NCI-H2171 (cell line): ENCODE measurements at places on chromosomes 16 and 17.

DNA sequence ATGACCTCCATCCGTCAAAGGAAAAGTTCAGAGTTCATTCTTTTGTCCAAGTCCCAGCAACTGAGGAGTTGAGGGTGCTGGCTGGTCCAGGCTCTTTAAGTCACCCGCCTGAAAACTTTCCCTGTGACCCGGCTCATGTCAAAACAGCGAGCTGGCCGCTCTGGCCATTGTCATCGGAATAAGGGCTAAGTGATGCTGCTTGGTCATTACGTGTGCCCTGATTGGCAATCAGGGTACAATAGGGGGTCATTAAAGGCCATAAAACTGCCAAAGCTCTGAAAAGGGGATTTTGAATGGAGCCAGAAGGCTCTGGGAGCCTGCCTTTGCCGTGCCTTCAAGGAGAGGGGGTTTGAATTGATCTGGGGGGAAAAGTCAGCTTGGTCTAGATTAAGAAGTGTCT is 88.5 kb upstream of the IRX3 start:
- no peak for DNase-seq

GRCh38 chr17:45784741-45785479 is 790 bp downstream of the CRHR1 start:
- peak; percentile 37 for DNase-seq

- no peak for DNase-seq
These were observed 176.7 kb downstream of the SOX9 start for GRCh38 chr17:72297326-72298115.

GRCh38 chr17:49383060-49383459 is 21.0 kb upstream of the ZNF652 start:
- no peak for DNase-seq

DNA sequence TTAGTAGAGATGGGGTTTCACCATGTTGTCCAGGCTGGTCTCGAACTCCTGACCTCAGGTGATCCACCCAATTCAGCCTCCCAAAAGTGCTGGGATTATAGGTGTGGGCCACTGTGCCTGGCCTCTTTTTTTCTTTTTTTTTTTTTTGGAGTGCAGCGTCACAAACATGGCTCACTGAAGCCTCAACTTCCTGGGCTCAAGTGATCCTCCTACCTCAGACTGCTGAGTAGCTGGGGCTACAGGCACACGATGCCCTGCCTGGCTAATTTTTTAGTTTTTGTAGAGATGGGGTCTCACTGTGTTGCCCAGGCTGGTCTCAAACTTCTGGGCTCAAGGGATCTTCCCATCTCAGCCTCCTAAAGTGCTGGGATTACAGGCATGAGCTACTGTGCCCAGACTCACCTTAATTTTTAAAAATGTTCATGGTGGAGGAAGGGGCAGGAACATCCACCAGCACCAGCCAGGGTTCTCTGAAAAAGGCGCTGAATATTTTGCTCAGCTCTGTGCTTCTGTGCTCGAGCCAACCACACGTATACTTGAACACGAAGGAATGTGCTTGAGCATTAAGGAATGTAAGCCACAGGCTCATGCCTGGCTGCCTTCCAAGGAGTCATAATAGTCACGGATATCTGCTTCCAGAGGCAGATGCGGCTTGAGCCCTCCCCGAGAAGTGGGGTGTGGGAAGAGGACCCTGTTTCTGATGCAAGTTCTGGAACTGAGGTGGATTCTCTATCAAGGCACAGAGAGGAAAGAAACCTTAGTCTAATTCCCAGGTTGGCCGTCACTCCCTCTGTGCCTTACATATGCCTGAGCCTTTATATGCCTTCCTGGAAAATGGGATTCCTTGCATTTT is 65.5 kb upstream of the CREBBP start:
- peak; percentile 9 for DNase-seq

DNA sequence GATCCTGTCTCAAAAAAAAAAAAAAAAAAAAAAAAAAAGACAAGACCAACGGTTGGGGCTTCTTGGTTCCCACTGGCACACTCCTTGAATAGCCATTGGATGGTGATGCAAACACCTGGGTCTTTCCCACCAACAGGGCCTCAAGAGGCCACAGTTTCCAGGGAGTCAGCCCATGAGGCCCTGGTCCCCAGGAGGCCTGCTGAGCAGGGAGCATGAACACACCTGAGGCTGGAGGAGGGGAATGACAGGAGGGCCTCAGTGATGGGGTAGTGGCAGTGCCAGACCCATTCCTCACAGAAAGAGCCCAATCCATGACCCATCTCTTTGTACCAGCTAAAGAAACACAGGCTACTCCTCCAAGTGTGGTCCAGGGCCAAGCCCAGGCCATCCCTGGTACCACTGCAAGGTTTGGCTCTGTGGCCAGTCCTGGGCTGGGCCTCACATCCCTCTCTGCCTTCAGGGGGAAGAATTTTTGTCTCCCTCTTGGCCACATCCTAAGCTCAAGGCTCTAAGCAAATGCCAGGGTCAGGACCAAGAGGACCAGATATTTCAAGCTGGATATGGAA is 13.9 kb downstream of the ARL2BP start:
- DNase-seq, result no peak

GRCh38 chr17:3551189-3551588 is 6.4 kb downstream of the TRPV3 start:
- DNase-seq, result no peak

GRCh38 chr16:13633391-13633861 is 286.5 kb upstream of the ERCC4 start:
- DNase-seq, result no peak

- no peak for DNase-seq
These were observed 22.8 kb downstream of the ZDHHC7 start for GRCh38 chr16:84988328-84989080.

GRCh38 chr16:49440156-49441065 is 66.8 kb downstream of the C16orf78 start:
- peak; percentile 24 for DNase-seq

- DNase-seq, result no peak
These were observed 22.7 kb upstream of the JPT2 start for GRCh38 chr16:1655269-1655807.

- DNase-seq, result no peak
These were observed 1.2 kb downstream of the CCDC137 start for GRCh38 chr17:81667754-81668153.

DNA sequence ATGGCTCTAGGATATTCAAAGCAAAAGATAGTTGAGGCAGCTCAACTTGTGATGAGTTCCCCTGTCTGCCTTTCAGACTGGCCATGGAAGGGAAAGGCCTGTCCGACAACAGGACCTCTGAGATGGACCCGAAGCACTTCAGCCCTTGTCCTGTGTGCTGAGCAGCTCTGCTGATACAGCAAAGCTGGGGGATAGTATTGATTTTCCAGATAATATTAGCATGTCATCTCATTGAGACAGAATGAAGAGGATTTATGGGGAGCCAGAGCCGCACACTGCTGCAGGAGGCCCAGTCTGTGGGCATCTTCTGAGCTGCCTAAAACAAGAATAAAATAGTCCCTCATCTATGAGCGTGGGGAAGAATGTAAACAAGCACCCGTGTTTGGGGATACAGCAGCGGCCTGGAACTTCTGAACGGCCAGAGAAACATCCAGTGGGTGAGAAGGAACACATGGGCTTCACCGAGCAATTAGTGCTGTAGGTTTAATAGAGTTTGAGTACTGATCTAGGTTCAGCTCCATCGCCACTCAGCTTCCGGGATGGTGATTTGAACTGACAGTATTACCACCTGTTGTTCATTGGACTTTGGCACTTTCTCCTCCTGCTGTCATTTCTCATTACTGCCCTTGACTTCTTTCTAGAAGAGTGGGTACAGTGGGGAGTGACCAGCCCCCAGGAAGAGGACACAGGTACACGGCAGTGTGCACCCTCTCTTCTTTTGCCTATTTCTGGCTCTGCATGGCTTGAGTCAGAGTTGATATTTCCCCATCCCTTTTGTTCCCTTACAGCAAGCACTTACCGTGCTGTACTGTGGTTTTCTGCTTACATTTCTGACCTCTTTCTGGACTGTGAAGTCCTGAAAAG is 96.5 kb upstream of the TBX2 start:
- no peak for DNase-seq

GRCh38 chr17:29615048-29615385 is 7.7 kb downstream of the CORO6 start:
- DNase-seq, result no peak

DNA sequence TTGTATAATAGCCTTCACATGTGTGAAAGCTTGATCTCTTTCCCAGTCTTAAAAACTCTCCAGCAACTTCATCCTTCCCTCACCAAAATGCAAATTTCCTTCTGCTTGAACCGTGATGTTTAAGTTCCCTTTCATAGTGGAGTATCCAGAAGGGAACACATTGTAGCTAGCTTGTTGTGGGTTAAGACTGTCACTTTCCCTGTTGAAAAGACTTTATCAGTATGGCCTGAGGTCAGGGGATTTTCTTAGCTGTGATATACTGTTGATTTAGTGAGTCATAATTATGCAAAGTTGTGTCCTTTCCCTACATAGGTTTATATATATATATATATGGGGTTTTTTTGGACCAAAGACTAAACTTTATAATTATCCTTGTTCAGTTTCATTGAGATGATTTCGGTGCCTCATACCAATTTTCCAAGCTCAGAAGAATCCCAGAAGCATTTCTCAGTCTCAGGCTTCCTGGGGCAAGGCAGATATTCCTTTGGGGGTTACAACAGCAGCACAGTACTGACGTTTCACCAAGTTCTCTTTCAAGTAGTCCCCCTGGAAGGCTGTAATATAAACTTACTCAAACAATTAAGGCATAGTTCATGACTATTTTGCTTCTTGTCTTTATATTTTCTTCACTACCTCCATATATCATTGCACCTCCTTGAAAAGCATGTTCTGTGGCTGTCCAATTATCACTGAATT is 35.7 kb downstream of the ESRP2 start:
- DNase-seq, result no peak

DNA sequence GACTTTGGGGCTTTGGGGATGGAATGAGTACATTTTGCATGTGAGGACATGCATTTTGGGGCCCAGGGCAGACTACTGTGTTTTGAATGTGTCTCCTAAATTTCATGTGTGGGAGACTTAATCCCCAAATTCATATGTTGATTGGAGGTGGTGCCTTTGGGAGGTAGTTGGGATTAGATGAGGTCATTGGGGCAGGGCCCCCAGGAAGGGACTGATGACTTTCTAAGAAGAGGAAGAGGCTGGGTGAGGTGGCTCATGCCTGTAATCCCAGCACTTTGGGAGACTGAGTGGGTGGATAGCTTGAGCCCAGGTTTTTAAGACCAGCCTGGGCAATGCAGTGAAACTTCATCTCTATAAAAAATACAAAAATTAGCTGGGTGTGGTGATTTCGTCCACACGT is 42.8 kb upstream of the RAI1 start:
- no peak for DNase-seq

DNA sequence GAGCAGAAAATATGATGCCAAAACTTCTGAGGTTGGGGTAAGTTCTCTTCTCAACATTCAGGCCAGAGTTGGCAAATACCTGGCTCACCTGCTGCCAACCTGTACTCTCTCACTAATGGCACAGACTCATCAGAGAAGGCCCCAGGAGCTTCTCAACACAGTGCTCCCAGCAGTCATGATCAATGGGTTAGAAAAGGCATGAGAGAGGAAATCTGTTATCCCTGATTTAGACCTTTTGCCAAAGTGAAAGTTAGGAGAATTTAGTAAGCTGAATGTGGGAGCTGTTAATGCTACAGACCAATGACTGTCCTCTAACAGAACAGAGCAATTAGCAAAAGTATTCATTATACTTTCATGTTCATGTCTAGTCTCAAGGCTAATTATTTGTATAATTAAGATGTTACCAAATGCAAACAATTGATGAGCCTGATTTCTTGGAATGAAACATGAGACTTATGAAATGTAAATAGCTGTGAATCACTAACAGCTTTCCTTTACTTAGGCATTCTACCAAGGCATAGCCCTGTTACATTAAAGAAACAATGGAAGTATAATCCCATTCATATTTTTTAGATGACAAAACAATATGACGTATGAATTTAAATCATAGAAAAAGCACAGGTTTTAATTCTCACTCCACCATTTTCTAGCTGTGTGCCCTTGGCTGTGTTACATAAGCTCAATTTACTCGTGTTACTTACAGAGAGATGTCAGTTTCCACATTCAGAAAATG is 68.7 kb upstream of the MARCHF10 start:
- no peak for DNase-seq

DNA sequence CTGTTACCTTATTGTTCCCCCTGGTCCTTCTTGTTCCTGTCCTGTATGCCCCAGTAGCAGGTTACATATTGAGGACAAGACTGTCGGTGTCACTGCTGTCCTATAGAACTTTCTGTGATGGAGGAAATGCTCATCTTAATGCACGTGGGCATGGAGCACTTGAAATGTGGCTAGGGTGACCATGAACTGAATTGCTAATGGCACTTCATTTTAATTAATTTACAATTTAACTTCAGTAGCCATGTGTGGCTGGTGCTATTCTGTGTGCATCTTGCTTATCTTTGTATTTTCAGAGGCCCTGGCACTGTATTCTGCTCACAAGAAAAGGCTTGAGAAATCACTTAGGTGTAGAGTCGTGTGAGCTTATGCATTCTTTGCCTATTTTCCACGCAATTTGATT is 125.2 kb downstream of the MSI2 start:
- no peak for DNase-seq

DNA sequence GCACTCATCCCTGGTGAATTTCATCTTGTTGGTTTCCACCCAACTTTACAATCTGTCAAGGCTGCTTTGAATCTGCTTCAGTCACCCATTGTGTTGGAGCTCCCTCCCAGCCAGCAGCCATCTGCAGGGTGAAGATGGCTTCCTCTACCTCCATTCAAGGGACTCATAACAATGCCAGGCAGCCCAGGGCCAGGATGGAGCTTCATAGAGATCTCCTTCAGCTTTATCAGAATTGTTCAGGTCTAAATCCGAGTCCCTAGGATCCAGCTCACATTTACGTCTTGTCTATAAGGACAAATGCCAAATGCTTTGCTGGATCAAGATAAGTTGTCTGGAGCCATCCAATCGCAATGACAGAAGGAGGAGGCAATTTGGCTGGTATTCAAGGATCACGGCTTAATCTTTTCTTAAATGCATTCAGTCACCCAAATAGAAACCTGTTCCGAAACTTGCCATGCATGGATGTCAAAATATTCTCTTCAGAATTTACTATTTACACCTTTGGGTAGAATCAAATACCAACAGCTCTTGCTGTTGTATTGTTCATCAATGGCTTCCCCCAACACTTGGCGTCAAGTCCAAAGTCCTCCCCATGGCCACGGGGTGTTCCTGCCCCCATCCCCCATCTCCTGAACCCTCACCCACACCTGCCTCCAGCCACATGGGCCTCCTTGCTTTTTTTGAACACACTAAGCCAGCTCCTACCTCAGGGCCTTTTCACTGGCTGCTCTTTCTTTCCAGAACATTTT is 3.8 kb upstream of the FAM171A2 start:
- DNase-seq, result no peak
